ENCODE measurements at places on chromosomes 5 and 9. TPM values are rescaled to one million over a fixed set of nuclear protein-coding genes. Genes with fewer than 3 reads are reported as not detected.

NINJ1 gene
- total RNA-seq, result 26.4 TPM

COL15A1 gene
- 2.8 TPM for total RNA-seq

GLDC gene
- 3.4 TPM for total RNA-seq

DMRT3 gene
- total RNA-seq, result not detected

ECSCR gene
- 421 TPM for total RNA-seq

MUSK gene
- total RNA-seq, result not detected

COL23A1 gene
- total RNA-seq, result 0.13 TPM

NKD2 gene
- 0.76 TPM for total RNA-seq

ARID3C gene
- 0.25 TPM for total RNA-seq

HBEGF gene
- total RNA-seq, result 12.1 TPM

GRM6 gene
- not detected for total RNA-seq

FOXD4 gene
- total RNA-seq, result 0.13 TPM

CXCL14 gene
- total RNA-seq, result under 0.01 TPM

SYK gene
- total RNA-seq, result 0.13 TPM

RELL2 gene
- total RNA-seq, result 6.2 TPM

ADAMTS2 gene
- 0.38 TPM for total RNA-seq

GLT6D1 gene
- total RNA-seq, result not detected

LOX gene
- 52.9 TPM for total RNA-seq

PCDH12 gene
- 22.9 TPM for total RNA-seq

C5orf52 gene
- not detected for total RNA-seq

DPP7 gene
- total RNA-seq, result 66.8 TPM

NEURL1B gene
- total RNA-seq, result 3.5 TPM

SLC6A7 gene
- total RNA-seq, result not detected

SLIT3 gene
- total RNA-seq, result under 0.01 TPM

IFNK gene
- total RNA-seq, result not detected

SUSD1 gene
- 35.9 TPM for total RNA-seq

DDX31 gene
- 10.1 TPM for total RNA-seq

FIBCD1 gene
- under 0.01 TPM for total RNA-seq

ANKRD18A gene
- not detected for total RNA-seq

ITK gene
- total RNA-seq, result not detected

BARHL1 gene
- total RNA-seq, result not detected

SPINK13 gene
- not detected for total RNA-seq

OBP2B gene
- not detected for total RNA-seq

OR4F3 gene
- total RNA-seq, result not detected

TPPP gene
- 0.13 TPM for total RNA-seq

TNFSF8 gene
- total RNA-seq, result not detected

HTR1A gene
- total RNA-seq, result not detected

ENTREP1 gene
- total RNA-seq, result 4.6 TPM

CRHBP gene
- not detected for total RNA-seq

MORN5 gene
- total RNA-seq, result not detected

CCDC152 gene
- 0.13 TPM for total RNA-seq

IL13 gene
- total RNA-seq, result not detected

PCDHA8 gene
- not detected for total RNA-seq

MARCOL gene
- not detected for total RNA-seq

OCLN gene
- 0.90 TPM for total RNA-seq

MEIKIN gene
- total RNA-seq, result not detected

TRAPPC13 gene
- 23.9 TPM for total RNA-seq

KDM3B gene
- total RNA-seq, result 51.7 TPM

APBB3 gene
- 3.3 TPM for total RNA-seq

HMGCR gene
- total RNA-seq, result 87.3 TPM

CYFIP2 gene
- 9.5 TPM for total RNA-seq

Data from dermis microvascular lymphatic vessel endothelial cell (primary cell).